ENCODE measurements at places on chromosomes 16 and 17.
A peak's percentile ranks its signal among the peaks of the same experiment; 100 is the strongest.

DNA sequence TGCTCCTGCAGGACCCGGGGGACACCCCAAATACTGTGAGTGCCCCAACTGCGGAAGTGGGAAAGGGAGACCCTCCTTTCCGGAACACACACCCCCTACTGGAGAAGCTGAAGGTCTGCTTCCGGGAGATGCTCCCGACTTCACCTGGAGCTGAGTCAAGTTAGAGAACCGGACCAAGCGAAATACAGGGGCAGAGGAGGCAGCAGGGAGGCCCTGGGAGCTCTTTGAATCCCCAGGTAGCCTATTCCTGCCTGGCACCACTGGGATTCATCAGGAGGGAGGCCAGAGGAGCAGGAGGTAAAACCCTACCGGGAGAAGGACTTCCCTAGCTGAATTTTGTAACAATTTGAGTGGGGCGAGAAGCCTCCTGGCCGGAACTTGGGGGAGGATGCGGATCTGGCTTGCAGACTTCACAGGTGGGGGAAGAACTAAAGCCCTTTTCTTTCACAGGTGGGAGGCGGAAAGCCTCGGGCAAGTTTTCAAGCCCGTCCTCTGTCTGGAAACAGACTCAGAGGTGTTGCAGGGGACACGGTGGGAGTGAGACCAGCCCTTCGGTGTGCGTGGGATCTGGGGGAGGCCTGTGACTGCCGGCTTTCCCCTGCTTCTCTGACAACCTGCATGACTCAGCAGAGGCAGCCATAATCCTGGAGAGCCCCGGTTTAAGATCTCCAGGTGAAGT, 22.4 kb upstream of the TEKT1 start:
- DNase-seq, result no peak

- DNase-seq, result no peak
Observed at GRCh38 chr16:85210423-85211169, 98.3 kb upstream of the CIBAR2 start.

- DNase-seq, result no peak
Observed at GRCh38 chr16:29683543-29684090, 4.6 kb downstream of the QPRT start.

GRCh38 chr17:37177254-37177870, 198.4 kb upstream of the C17orf78 start:
- DNase-seq, result no peak

GRCh38 chr16:1741553-1742165, 29.7 kb downstream of the NME3 start:
- DNase-seq, result no peak

- DNase-seq, result no peak
Observed at GRCh38 chr16:73315645-73316044, 267.7 kb upstream of the ZFHX3 start.

DNA sequence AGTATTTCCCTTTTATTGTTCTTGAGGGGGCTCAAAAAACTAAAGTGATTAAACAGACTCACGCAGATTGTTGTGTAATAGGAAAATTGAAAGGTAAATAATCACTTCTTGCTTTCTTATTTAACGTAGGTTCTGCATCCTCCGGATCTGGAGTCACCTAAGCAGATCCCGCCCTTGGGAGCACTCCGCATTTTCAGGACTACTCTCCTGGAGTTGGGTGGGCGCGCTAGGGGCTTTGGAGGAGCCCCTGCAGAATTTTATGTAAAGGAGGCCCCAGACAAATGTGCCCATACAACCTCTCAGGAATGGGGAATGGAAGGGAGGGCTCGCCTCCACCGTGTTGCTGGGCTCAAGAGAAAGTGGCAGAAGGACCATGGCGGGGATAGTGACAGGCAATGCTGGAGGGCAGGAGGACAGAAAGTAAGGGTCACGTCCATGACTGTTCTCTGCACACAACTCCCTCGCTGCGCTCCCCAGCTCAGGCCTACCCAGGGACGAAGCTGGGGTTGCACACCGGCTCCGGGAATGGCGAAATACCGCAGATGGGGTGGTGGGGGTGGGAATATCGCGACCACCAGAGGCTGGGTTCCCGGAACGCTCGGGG, 8.3 kb downstream of the MT2A start:
- DNase-seq, result no peak

- no peak for DNase-seq
Observed at GRCh38 chr17:13044572-13045065, 26.8 kb upstream of the ELAC2 start.

DNA sequence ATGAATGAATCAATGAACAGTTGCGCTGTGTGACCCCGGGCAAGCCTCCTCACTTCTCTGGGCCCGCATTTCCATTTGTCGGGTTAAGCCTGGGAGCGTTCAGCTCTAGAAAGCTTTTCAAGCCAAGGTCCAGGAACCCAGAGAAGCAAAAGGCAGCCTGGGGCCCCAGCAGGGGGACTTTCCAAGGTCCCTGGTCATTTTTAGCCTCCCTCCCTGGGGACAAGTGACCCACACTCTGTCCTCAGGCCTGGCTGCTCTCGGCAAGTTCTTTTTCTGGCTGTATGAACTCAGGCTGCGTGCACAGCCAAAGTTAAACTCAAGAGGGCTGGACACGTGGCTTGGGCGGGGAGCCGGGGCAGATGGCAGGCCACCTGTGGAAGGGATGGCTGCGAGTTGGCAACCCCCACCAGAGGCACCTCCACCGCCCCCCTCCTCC, 41.4 kb upstream of the CIBAR2 start:
- DNase-seq, result peak; percentile 40

DNA sequence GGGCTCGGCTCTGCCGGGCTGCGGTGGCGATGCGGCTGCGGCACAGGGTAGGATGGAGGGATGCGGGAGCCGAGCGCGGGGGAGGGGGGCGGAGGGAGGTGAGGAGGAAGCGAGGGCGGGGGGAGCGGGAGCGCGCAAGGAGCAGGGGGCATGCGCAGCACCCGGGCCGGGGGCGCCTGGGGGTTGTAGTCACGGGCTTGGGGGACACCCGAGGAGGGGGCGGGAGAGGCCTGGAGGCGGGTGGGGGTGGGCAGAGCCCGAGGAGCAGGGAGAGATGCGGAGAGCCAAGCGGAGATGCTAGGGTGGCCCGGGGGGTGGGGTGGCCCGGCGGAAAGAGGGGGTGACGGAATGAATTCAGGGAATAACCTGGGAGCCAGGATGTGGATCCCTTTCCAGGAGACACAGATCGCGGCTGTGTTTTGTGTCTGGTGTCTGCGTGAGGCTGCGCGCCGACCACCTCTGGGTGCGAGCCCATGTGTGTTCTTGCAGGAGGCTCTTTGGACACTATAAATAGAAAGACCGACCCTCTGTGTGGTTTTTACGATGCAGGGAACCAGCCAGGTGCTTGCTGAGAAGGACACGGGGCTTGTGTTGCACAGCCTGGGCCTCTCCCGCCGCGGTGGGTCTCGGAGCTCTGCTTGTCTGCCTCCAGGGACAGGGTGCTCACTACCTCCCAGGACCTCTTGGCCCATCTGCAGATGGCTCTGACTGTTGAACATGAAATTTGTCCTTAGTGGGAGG, at the start of gene STX1B:
Gene STX1B, minus strand, starts transcription at position 54 of the 741 bp plus-strand sequence. CDS start 242 bp downstream, outside the sequence.
- DNase-seq, result no peak

GRCh38 chr17:77734371-77735080, 224.0 kb upstream of the TNRC6C start:
- peak; percentile 94 for DNase-seq

GRCh38 chr17:36948717-36949460, at the start of gene AATF:
Gene AATF (plus strand): TSS chr17:36948954. CDS start chr17:36949126, 172 bp downstream.
- DNase-seq, result peak; percentile 96

DNA sequence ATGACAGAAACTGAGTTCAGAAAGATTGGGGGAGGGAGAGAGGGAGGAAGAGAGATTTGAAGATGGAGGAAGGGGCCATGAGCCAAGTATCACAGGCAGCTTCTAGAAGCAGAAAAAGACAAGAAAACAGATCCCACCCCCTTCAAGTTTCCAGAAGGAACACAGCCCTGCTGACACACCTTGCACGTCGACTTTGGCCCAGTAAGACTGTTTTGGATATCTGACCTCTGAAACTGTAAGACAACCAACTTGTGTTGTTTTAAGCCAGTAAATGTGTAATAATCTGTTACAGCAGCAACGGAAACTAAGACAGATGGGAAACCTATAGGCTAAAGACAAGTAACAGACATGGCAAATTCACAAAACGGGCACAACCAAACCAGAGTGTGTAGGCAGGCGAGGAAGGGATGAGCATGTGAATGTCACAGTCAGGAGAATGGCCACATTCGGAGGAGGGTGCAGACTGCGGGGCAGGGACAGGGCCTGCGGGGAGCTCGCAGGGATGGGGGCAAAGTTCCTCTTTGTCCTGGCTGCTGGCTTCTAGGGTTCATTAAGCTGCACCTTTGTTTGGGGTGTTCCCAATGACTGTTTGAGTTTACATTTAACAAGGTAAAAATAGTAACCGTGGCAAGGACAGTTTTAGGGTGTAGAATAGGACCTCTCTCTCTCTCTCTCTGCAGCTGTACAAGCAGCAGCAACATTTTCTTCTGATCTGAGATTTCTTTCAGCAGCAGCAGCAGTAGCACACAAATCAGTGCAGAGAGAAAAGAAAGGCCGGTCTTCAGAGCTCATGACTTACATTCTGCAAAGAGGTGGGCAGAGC, 18.3 kb upstream of the ATP2C2 start:
- DNase-seq, result no peak

DNA sequence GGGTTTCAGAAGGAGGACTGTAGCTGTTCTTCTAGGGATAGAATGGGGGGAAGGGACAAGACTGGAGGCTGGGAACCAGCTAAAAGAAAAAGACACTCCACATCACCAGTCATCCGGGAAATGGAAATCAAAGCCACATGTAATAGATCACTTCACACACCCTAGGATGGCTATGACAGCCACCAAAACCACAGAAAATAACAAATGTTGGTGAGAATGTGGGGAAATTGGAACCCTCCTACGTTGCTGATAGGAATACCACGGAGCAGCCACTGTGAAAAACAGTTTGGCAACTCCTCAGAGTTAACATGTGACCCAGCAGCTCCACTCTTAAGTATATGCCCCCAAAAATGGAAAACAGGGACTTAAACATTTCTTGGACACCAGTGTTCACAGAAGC, 2.3 kb downstream of the TLE7 start:
- DNase-seq, result no peak

- DNase-seq, result no peak
Observed at GRCh38 chr16:2701272-2701671, 18.8 kb downstream of the PRSS27 start.

DNA sequence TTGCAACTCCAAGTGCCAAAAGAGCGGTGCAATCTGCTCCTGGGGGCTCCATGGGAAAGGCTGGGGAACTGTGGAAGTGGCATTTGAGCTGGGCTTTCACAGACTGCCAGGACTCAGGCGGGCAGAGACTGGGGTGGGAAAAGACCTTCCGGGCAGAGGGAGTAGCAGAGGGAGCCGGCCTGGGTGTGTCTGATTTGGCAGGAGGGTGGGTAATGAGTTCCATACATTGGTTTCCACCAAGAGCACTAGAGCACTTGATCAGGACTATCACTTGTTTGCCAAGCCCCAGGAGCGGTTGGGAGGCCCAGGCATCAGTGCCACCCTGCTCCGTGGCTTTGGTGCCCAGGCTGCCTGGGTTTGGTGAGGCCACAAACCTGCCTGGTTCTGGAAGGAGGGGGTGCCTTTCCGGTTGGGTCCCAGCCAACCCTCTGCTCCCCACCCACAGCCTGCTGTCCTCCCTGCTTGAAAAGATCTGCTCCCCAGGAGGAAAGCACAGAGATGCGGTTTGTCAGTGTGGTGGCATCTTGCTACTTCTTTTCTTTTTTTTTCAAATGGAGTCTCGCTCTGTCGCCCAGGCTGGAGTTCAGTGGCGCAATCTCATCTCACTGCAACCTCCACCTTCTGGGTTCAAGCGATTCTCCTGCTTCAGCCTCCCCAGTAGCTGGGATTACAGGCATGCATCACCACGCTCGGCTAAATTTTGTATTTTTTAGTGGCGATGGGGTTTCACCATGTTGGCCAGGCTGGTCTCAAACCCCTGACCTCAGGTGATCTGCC, 3.5 kb upstream of the TRIM47 start:
- no peak for DNase-seq

- DNase-seq, result no peak
Observed at GRCh38 chr16:55725055-55725777, 69.4 kb downstream of the SLC6A2 start.

DNA sequence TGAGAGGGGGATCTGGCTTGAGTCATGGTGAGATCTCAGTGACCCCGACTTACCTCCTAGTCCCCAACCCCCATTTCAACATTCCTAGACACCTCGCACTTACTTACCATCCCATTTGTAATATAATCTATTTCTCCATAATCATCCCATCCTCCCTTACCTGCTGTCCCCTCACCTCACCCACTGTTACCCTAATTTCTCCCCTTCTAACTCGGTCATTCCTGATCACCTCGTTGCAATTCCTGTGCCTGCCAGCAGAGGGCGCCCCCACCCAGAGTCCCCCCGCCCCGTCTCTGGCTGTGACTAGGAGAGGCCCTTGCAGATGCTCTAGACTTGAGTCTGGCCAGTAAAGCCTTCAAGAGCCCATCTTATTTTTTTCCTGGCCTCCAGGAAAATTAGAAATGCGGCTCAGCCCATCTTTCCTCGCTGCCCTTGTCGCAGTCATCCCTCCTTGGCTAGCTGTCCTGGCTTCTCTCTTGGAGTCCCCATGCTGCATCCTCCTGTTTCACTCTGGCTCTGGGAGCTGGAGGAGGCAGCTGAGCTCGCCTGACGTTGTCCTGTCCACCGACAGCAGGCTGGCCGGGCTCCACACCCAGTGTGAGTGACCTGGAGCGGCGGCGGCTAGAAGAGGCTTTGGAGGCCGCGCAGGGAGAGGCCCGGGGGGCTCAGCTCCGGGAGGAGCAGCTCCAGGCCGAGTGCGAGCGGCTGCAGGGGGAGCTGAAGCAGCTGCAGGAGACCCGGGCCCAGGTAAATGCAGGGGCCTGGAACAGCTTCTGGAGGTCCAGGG, 5.0 kb downstream of the TBKBP1 start:
- peak; percentile 72 for DNase-seq

- DNase-seq, result no peak
Observed at GRCh38 chr17:7997186-7997585, 5.2 kb upstream of the GUCY2D start.

- DNase-seq, result no peak
Observed at GRCh38 chr16:67426950-67427349, 4.0 kb upstream of the HSD11B2 start.

DNA sequence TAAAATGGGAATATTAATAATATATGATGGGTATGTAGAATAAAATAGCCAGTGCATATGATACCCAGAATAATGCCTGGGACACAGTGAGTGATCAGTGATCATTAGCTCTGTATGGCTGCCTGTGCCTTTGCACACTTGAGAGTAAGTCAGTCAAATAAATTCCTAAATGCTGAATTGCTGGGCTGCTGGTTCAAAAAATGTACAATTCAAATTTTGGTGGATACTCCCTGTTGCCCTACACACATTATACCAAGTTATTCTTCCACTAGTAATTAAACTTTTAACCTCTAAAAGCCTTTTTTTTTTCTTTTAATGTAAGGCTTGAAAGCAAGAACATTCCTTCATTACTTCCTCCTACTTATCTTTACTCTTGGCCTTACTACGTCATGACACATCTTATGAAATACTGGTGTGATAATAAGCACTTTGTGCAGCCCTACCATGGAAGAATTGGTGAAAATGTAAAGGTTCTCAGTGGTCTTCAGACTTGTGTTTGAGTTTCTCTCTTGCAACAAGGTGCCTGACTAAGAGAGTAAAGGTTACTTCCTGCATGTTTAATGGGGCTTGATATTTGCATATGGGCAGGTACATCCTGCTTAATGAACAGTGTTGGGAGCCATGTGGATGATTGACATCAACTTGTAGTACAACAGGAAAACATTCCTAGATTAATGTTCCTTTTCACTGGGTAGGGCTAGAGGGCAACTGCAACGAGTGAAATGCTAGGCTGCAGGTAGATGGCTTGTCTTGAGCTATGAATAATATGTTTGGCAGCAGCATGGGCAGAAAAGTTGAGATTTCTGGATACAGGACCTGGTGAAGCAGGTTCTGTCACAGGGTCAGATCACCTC, 84.3 kb downstream of the PRKCA start:
- DNase-seq, result no peak

GRCh38 chr16:30786115-30786935, 680 bp downstream of the ZNF629 start:
- no peak for DNase-seq
